ENCODE measurements at places on chromosomes 13 and 19. TPM values are rescaled to one million over a fixed set of nuclear protein-coding genes. Genes with fewer than 3 reads are reported as not detected.

PSG7 gene
- total RNA-seq = not detected

GRCh38 chr19:8081569-8082550 is 29.3 kb downstream of the CCL25 start:
- no peak for DNase-seq

DNA sequence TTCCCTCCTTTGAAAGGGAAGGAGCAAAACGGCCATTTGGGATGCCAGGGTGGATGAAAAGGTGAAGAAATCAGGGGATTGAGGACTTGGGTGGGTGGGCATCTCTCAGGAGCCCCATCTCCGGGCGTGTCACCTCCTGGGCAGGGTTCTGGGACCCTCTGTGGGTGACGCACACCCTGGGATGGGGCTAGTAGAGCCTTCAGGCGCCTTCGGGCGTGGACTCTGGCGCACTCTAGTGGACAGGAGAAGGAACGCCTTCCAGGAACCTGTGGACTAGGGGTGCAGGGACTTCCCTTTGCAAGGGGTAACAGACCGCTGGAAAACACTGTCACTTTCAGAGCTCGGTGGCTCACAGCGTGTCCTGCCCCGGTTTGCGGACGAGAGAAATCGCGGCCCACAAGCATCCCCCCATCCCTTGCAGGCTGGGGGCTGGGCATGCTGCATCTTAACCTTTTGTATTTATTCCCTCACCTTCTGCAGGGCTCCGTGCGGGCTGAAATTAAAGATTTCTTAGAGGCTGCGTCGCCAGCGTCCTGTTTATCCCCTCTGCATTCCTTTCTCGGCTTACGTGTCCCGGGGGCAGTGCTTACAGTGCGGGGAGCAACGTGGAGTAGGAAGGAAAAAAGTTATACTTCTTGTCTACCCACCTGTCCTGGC is 15.2 kb upstream of the S1PR4 start:
- DNase-seq = peak; percentile 67

- DNase-seq = peak; percentile 39
These were observed 27.6 kb downstream of the CEBPG start for GRCh38 chr19:33400856-33401682.

DNA sequence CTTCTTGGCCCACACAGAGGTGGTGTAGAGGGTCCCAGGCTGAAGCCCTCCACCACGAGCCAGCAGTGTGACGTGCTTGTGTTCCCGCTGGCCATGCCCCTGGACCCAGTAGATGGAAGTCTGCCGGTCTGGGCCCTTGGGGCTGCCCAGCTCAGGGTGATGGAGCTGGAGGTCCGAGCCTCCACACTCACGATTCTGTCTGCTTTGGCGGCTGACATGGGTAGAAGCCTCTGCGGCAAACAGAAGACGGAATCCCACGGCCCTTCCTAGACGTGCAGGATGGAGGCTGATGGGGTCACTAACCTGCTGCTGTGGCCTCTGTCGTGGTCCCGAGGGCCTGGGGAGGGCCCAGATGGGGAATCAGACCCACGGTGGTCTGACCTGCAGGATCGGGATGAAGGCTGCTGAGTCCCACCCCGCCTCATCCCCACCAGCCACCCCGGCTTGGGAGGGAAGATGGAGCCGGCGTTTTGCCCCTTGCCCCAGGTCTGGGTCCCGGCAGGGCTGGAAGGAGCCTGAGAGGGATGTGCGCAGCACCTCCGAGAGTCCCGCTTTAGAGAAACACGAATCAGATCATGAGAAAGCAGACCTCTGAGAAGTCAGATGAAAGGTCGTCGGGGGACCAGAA is 4.4 kb downstream of the TMEM86B start:
- no peak for DNase-seq
